ENCODE measurements at places on chromosomes 5 and 9. TPM values are rescaled to one million over a fixed set of nuclear protein-coding genes. Genes with fewer than 3 reads are reported as not detected.

The SYNPO gene
- polyA plus RNA-seq: 100 TPM

The SPATA31E1 gene
- not detected for polyA plus RNA-seq

The SURF2 gene
- 26.3 TPM for polyA plus RNA-seq

The QRFP gene
- 0.57 TPM for polyA plus RNA-seq

The TSLP gene
- 0.28 TPM for polyA plus RNA-seq

The SLCO6A1 gene
- polyA plus RNA-seq: not detected

The PCDHB5 gene
- polyA plus RNA-seq: 8.5 TPM

The CDKN2B-AS1 gene
- 0.08 TPM for polyA plus RNA-seq

The EPB41L4A gene
- 26.2 TPM for polyA plus RNA-seq

The TYRP1 gene
- 1.5 TPM for polyA plus RNA-seq

The GALNT12 gene
- 7.3 TPM for polyA plus RNA-seq

The CAMK4 gene
- polyA plus RNA-seq: 6.8 TPM

The FAM169A gene
- 18.1 TPM for polyA plus RNA-seq

The SLC46A2 gene
- 0.06 TPM for polyA plus RNA-seq

The SLC45A2 gene
- polyA plus RNA-seq: 0.47 TPM

The POU5F2 gene
- polyA plus RNA-seq: 0.03 TPM

The PPP3R2 gene
- polyA plus RNA-seq: 0.06 TPM

The BAAT gene
- 0.32 TPM for polyA plus RNA-seq

The FGFR4 gene
- 79.7 TPM for polyA plus RNA-seq

The NUTM2G gene
- polyA plus RNA-seq: 0.57 TPM

The NME5 gene
- 17.6 TPM for polyA plus RNA-seq

The ADAMTSL1 gene
- 18.2 TPM for polyA plus RNA-seq

The SELENOP gene
- 466 TPM for polyA plus RNA-seq

The NREP gene
- 714 TPM for polyA plus RNA-seq

The PHF24 gene
- 0.14 TPM for polyA plus RNA-seq

The CRHBP gene
- polyA plus RNA-seq: 26.6 TPM

The OBP2B gene
- polyA plus RNA-seq: not detected

The TMEM174 gene
- 17.2 TPM for polyA plus RNA-seq

The NFIB gene
- polyA plus RNA-seq: 21.8 TPM

The SHISAL2B gene
- polyA plus RNA-seq: not detected

The KIF12 gene
- 186 TPM for polyA plus RNA-seq
